ENCODE measurements at places on chromosomes 3 and 15.

- no peak for DNase-seq
Observed at GRCh38 chr3:64987726-64988125, 299.9 kb upstream of the ADAMTS9 start.

GRCh38 chr3:72042397-72043203 is 257.7 kb upstream of the PROK2 start:
- DNase-seq, result no peak

- no peak for DNase-seq
Observed at GRCh38 chr3:13715167-13715954, 164.5 kb downstream of the WNT7A start.

DNA sequence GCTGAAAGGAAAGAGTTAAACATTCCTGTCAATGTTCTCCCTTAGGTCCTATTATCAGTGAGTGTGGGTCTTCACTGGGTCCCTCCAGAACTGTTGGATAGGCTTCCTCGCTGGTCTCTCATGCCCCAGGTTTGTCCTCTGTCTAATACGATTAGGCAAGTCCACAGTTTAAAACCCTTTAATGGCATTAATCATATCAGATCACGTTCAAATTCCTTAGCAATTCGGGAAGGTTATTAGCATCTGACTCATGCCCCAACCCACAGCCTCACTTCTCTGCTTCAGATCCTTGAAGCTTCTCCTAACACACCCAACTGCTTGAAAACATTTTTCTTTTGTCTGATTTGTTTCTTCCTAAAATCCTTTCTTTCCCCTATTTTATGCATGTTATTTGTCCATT is 224.3 kb upstream of the ATP10A start:
- DNase-seq, result no peak

DNA sequence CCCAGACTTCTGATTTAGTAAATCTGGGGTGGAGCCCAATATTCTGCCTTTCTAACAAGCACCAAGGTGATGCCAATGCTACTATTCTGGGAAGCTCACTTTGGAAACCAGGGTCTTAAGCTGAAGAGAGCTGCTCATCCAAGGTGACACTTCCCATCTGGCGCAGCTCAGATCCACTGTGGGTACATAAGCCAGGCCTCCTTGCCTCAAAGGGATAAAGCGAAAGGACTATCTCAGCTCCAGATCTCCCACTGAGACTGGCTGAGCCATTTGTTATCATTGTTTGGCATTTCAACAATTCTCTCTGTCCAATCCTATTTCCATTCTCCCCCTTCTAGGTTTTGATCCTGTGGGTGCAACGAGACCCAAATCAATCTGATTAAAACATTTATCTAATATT is 323.8 kb downstream of the GBE1 start:
- no peak for DNase-seq

- DNase-seq, result no peak
Observed at GRCh38 chr3:166446291-166446690, 609.1 kb upstream of the BCHE start.

DNA sequence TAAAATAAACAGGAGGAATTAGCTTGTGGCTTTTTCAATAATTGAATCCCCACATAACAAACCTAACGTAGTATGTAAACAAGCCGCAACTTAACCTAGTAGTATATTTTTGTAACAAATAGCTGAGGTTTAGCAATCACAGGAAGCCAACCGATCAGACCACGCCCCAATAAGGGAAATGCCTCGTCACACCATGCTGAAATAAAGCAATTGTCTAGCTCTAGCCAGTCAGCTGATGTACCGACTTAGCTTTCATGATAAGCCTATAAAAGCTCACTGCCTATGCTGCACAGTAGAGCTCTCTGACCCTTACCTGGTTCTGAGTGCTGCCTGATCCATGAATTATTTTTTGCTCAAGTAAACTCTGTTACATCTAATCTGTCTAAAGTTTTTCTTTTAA is 208.9 kb downstream of the ROBO1 start:
- DNase-seq, result no peak

DNA sequence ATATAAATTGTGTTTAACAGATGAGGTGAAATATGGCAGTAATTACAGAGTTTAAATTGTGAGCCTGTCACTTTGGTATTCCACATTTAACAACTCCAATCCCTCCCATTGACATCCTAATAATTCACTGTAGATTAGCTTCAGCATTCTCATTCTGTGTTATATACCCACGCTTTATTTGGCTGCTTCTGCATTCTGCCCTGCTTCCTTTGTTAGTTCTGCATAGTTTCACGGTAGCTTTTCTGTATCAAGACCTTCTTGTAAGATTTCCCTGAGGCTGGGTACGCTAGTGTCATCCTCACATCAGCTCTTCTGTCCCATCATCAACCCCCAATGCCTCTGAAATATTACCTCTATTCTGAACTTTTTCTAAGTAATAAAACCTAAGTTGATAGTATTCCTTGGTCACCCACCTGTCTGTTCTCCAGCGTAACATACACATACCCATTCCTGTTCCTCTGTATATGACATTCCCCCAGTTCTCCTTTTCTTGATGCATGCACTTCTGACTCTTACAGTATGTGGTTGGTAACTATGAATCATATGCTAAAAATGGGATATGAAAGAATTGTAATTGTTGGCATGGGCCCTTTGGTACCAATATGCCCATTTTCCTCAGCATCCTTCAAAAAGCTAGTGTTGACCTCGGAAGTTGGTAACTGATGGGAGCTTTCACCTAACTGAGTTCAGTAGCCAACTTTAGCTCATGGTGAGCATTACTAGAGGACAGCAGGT is 171.2 kb downstream of the KLHL25 start:
- no peak for DNase-seq

DNA sequence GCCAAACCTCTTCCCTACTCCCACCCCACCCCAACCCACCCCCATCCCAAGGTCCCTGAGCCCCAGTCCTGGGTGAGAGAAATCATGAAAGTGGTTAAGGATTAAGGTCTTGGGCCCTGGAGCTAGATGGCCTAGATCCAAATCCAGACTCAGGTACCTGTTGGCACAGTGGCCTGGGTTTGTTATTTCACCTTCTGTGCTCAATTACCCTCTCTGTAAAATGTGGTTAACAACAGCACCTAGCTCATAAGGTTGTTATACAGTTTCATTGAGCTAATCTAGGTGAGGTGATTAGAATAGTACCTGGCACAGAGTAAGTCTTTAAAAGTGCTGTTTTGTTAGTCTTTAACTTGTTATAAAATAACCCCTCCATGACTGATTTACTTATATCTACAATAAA is 6.4 kb upstream of the SNUPN start:
- DNase-seq, result no peak

- no peak for DNase-seq
Observed at GRCh38 chr3:119469418-119470189, 841 bp downstream of the POGLUT1 start.

DNA sequence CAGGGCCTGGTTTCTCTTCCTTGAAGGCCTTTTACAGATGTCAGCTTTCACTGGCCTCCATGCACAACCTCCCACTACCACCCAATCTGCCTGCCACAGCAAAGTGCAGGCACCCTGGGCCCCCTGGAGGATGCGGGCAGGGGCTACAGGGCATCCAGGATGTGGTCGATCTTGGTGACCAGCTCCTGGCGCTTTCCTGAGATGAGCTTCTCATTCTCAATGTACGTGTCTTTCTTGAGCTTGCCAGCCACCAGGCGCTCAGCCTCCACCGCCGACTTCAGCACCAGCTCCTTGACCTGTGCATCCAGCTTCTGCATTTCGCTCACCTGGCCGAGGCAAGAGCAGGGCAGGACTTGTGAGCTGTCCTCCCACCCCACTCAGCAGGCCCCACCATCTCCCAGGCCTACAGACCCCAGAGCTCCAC is 30.3 kb downstream of the RPN1 start:
- no peak for DNase-seq

- DNase-seq, result no peak
Observed at GRCh38 chr3:102113421-102114041, 264.2 kb downstream of the NFKBIZ start.

DNA sequence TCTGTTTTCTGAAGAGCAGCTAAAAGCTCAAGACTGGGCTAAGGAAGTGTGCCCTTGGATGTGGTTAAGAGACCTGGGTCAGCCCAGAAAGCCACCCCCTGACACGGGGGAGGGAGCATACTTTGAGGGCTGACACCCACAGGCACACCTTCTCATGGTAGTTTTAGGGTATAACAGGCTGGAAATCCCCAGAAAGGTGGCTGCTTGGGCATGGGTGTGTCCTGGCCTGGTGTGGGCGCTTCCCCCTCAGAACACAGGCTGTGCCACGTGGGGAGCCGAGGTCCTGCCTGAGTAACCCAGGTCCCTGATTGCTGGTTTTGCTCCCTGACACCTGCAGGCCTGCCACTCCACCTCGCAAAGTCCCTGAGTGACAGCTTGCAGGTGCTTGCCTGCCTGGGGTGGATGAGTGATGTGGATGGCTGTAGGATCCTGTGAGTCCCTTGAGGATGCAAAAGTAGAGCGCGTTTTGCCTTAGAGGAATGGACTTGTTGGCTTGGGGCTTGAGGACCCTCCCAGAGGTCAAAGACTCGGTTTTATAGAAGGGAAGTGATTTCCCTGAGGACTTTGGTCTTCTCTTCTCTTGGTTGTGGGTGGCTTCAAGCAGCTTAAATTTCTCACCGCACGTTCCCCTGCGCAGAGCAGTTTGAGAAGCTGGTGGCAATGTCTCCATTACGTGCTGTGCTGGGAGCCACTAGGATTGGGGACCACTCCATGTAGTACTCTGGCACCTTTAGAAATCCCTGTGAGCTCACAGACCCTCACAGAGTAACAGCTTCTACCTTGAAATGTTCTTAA is 94.4 kb downstream of the DNASE1L3 start:
- no peak for DNase-seq
